ENCODE measurements at places on chromosomes 13 and 19.
A peak's percentile ranks its signal among the peaks of the same experiment; 100 is the strongest.

DNA sequence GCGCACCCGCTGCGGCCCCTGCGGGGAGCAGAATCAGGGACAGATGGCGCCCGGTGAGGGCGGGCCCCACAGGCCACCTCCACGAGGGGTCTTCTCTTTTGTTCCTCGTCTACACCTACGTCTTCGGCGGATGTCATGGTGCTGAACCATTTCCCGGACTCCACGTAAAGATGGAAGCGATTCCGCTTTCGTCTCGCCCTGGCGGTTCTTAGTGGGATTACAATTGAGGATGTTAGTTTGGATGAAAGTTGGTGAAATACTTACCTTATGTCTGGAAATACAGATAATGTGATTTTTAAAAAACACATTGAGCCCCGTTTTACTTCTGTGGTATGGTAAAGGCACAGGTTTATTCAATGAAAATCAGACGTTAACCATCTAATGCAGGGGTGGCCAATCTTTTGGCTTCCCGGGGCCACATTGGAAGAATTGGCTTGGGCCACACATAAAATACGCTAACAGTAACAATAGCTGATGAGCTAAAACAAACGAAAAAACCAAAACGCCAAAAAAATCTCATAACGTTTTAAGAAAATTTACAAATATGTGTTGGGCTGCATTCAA lies 1.4 kb upstream of the ZMYM5 start:
- peak; percentile 52 for DNase-seq

DNA sequence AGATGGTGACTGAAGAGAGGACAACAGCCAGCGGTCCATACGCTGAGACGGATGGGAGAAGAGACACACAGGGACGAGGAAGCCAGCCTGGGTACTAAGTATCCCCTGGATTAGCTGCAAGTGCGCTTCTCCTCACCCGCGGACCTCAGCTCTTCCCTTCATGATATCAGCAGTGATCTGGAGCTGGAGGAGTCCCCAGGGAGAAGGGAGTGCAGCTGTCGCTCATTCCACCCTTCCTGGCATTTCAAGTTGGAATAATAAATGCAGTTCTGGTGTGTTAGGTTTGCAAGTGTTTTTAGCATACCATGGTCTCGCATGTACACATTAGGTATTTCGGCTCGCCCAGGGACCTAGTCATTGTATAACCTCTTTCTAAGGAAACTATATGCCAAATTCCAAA lies 88.5 kb upstream of the C1QTNF9B start:
- DNase-seq = no peak

DNA sequence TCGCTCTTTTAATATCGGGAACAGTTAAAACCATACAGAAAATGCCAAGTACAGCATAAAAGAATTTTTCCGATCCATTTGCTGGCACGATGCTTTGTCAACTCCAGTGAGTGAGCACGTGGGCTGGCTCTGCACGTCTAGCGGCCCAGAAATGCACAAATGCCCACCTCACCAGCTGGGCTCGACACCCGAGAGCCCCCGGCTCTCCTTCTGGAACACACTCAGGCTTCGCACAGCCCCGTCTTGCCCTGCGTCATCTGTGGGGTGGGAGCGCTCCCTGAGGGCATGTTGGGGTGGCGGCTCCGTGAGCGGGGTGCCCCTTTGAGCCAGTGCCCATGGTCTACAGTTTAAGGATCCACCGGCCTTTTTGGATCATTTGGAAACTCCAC lies 24.5 kb downstream of the ATP4B start:
- no peak for DNase-seq

DNA sequence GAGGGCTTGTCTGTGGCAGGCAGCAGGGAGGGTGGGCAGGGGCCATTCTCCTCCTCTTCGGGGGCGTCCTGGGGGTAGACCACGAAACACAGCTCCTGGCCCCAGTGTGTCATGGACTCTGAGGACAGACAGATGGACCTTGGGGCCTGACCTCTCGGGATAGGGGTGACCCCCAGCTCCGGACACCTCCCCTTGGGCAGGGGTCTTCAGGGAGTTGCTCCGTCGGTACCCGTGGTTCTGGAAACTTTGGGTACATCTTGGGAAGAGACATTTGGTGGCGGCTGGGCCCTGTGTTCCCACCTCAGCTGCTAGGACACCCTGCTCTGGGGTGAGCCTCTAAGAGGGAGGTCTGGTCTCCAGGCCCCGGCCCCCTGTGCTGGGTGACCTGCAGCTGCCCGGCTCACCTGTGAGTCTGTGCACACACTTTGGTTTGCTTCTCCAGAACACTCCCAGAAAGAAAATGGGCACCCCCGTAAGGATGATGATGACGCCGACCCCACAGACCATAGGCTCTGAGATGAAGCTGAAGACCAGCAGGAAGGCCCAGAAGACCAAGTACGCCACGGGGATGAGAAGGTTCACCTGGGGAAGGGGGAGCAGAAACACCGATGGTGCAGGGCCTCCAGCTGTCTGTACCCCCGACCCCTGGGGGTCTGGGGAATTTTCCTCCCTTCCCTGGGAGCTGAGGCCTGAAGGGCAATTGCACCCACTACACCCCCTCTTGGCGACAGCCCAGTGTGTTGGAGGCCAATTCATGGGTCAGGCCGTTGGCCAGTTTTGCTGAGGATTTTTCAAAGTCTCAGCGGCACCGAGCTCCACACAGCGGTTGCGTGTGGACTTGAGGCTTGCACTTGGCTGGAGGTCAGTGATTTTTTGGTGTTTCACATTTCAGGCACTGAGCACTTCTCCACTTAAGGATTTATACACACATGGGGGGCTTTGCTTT lies 15.0 kb downstream of the LRP3 start:
- DNase-seq = no peak

DNA sequence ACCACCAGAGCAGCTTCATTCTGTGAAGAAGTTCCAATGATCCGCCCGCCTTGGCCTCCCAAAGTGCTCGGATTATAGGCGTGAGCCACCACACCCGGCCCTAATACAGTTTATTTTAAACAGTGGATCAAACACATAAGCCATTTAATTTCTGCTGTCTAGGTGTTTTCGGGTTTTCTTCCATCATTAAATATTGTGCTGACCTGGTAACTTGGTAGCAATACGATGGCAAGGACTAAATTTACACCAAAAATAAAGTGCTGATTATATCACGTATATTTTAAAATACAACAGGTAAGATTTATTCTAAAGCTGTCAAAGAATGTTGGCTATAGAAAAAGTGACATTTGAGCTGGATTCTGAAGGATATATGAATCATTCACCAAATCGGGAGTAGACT lies 1.3 kb downstream of the MED4 start:
- no peak for DNase-seq

DNA sequence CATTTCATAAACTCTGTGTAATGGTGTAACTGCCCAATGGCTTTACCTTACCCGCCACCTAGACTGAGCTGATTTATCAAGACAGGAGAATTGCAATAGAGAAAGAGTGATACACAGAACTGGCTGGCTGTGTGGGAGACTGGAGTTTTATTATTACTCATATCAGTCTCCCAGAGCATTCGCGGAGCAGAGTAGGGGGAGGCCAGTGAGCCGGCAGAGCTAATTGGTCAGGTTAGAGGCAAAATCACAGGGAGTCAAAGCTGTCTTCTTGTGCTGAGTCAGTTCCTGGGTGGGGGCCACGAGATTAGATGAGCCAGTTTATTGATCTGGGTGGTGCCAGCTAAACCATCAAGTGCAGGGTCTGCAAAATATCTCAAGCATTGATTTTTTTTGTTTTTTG lies 23.4 kb upstream of the SLITRK1 start:
- no peak for DNase-seq

GRCh38 chr19:19642506-19643157 lies 825 bp downstream of the GMIP start:
- DNase-seq = peak; percentile 40

DNA sequence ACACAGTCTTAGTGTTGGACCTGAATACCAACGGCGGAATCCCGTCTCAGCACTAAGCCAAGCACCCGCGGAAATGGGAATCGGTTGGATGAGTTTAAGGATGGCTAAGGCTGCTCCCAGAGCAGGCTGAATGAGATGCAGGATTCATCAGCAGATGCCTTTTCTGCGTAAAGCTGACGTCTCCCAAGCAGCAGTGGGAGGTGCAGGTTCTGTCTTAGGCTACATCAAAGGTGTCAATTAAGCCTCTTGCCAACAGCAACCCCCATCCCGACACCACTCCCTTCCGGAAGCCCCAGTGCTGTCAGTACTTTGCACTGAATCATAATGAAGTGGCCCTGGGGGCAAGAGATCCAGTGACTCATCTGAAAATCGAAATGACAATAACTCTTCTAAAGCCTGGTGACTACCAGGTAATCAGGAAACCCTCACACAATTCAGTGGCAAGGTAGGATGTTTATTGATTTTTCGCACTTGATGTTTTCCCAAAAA lies 275.6 kb downstream of the DCLK1 start:
- DNase-seq = peak; percentile 40

- no peak for DNase-seq
Observed at GRCh38 chr19:49107625-49108459, 6.3 kb upstream of the LIN7B start.

- peak; percentile 69 for DNase-seq
Observed at GRCh38 chr13:36124236-36124822, 6.9 kb downstream of the DCLK1 start.

DNA sequence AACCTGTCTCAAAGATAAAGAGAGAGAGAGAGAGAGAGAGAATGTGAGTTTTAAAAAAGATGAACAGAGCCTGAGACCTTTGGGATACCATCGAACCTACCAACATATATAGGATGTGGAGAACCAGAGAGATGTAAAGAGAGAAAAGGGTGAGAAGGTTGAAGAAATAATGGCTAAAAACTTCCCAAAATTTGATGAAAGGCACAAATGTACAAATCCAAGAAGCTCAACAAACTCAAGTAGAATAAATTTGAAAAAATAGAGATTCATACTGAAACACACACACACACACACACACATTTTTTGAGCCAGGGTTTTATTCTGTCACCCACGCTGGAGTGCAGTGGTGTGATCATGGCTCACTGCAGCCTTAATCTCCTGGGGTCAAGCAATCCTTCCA lies 16.3 kb downstream of the ZNF558 start:
- DNase-seq = no peak

GRCh38 chr19:54002495-54003315 lies 11.3 kb downstream of the CACNG6 start:
- no peak for DNase-seq

DNA sequence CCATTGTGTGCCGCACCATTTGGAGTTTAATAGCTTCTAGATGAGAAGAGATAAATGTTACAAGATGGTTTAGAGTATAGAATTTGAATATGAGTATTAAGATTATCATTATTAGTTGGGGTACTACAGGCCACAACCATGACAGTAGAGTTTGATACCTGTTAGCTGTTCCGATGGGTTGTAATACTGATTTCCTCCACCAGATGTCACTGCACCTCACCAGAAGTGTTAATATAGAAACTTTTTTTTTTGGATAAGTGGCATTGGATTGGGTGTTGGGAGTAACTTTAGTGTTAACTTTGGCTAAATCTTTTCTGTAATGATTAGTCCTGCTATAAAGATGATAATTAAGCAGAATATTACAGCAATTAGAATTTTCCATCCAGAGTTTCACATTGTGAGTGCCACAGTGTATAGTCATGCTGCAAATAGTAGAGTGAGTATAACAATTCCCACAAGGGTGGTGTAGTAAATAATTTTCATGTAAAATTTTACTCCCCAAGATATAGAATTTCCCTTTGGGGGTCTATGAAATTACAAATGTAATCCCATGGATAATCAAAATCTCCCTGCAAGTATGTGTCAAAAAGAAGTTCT lies 56.3 kb downstream of the PSG3 start:
- peak; percentile 38 for DNase-seq

DNA sequence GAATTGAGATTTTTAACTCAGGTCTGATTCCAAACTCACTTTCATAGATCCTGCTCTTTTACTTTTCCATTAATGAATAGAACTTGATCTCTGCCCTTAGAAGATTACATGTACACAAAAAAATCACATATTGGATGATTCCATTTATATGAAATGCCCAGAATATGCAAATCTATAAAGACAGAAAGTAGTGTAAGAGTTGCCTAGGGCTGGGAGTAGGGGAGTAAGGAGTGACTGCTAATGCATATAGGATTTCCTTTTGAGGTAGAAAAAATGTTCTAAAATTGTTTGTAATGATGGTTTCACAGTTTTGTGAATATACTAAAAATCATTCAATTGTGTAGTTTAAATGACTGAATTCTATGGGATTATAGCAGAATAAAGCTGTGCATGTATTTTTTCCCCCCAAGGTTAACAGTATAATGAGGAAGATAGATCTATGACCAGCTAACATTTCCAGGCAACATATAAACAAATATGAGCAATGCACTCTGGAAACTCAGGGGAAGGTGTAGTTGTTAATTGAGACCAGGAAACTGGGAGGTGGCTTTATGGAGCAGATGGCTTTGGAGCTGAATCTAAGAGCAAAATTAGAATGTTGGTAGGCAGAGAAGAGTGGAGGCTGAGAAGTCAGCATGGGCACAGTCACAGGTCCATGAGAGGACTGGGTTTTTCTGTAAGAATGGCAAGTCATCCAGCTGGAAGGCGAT lies 41.4 kb downstream of the LACC1 start:
- DNase-seq = no peak

DNA sequence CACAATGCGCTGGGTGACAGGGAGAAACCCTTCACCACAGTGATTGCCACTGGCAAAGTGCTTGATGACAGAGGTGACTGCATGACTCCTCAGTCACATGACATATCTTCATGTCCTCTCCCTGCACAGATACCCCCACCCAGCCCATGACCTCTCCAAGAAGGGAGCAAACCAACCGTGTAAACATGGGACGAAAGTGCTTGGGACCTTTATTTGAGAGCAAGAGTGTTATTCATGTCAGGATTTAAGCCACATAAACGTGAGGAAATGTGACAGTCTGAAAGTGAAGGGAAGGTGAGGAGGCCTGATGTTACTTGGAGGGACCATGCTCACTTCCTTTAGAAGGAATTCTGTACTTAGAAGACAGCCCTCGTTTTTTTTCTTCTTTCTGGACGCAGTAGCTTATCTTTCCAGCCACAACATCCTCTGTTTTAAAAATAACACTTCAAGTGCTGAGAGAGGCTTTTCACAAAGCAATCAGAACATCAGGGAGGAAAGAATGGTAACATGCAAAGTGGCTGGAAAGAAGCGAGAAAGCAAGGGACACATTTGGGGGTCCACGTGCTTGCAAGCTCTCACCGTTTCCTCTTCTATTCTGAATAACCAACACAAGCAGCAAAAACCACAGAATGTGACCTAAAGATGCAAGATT lies 35.6 kb downstream of the EPS15L1 start:
- no peak for DNase-seq

GRCh38 chr13:67278235-67278634 lies 48.1 kb upstream of the PCDH9 start:
- DNase-seq = peak; percentile 74
